ENCODE measurements at places on chromosomes 16 and 17. TPM values are rescaled to one million over a fixed set of nuclear protein-coding genes. Genes with fewer than 3 reads are reported as not detected.

GAS7 gene
- 1.6 TPM for total RNA-seq

- peaks cover 18% of the 10 kb centered on the region for H3K4me1 ChIP-seq
- H3K27me3 ChIP-seq = no peaks in the 10 kb centered on the region
- H3K4me3 ChIP-seq = no peak overlapping the region
- H3K36me3 ChIP-seq = peaks cover 14% of the 10 kb centered on the region
- H3K27ac ChIP-seq = no peak overlapping the region
These were observed 71.3 kb downstream of the NEUROD2 start for GRCh38 chr17:39536468-39536867.

DNA sequence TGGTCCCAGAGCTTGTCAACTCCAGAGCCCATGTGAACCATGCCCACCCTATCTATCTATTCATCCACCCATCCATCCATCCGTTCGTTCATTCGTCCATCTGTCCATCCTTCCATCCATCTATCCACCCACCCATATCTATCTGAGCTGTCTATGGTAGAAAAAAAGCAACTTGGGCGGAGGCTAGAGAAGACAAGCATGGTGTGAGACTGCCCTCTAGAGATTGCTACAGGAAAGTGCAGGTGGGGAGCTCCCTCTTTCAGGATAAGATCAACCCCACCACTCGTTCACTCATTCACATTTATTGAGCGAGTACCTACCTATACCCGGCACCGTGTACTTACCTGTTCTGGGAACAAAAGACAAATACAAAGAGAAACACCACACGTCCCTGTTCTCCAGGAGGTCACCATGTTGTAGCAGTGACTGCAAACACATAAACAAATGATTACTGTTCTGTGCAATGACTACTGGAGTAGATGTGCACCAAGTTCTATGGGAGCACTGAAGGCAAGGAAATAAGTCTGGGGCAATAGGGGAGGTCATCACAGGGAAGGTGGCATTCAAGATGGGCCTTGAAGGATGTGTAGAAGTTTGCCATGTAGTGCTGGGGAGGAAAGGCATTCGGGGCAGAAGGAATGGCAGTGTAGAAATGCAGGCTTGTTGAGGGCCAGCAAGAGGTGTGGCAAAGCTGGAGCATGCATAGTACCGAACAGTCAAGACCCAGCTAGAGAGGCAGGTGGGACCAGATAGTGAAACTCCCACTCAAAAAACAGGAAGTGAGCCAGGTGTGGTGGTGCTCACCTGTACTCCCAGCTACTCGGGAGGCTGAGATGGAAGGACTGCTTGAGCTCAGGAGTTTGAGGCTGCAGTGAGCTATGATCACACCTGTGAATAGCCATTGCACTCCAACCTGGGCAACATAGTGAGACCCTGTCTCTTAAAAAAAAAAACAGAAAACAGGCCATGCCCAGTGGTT lies 13.4 kb upstream of the ATP5MC1 start:
- DNase-seq = peak; percentile 62
- no peaks in the 10 kb centered on the region for H3K36me3 ChIP-seq
- H3K4me1 ChIP-seq = no peaks in the 10 kb centered on the region
- no peaks in the 10 kb centered on the region for H3K27me3 ChIP-seq
- no peak overlapping the region for H3K27ac ChIP-seq
- no peak overlapping the region for H3K4me3 ChIP-seq

GRCh38 chr17:40032322-40033320 lies 17.4 kb downstream of the CSF3 start:
- no peak overlapping the region for H3K27ac ChIP-seq
- no peaks in the 10 kb centered on the region for H3K27me3 ChIP-seq
- no peak for DNase-seq
- peaks cover 3% of the 10 kb centered on the region for H3K4me1 ChIP-seq
